NCI-H1048 (cell line): ENCODE measurements at places on chromosomes 7 and 10.

DNA sequence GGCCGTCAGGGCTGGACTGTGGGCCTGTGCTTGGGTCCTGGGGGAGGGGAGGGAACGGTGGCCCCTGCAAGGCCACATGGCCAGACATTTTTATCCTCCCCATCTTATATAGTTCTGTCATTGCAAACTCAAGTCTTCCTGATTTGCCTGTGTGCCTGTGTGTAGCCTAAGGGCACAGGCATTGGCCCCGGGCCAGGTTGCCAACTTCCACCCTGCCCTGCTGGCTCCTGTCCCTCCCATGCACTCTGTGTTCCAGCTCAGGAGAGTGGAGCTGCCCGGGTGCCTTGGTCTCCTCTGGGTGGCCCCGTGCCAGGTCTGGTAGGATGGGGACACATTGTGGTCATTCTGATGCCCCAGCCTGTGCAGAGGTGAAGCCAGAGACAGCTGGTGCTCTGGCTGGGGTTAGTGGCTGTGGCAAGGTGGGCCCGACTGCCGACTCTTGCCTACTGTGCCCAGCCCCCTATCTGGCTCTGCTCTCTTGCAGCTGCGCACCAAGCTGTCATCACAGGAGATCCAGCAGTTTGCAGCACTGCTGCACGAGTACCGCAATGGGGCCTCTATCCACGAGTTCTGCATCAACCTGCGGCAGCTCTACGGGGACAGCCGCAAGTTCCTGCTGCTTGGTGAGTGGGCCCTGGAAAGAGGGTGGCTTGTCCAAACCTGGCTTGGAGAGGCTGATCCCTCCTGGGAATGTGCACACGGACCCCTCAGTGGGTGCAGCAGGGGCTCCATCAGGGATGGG is 14.8 kb downstream of the NACAD start:
- no peak for DNase-seq

- DNase-seq: no peak
Measured at GRCh38 chr7:129122751-129123509, 21.6 kb upstream of the TSPAN33 start.

GRCh38 chr10:125547010-125547650 is 135.8 kb downstream of the TEX36 start:
- no peak for DNase-seq

DNA sequence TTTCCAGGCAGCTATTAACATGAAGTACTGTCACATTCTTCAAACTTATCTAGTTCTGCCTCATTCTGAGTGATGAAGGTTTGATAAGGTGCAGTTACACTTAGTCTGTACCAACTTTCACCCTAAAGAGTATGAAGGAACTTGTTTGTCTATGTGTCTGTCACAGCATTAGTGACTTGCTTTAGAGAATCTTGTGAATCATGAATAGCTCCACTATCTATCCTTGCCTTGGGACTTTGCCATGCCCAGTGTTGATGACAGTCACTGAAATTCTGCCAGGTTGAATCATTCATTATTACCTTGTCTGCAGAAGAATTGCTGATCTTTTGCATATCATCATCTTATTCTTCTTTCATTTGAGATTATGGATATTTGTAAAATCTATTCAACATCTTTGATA is 50.9 kb upstream of the A1CF start:
- no peak for DNase-seq

DNA sequence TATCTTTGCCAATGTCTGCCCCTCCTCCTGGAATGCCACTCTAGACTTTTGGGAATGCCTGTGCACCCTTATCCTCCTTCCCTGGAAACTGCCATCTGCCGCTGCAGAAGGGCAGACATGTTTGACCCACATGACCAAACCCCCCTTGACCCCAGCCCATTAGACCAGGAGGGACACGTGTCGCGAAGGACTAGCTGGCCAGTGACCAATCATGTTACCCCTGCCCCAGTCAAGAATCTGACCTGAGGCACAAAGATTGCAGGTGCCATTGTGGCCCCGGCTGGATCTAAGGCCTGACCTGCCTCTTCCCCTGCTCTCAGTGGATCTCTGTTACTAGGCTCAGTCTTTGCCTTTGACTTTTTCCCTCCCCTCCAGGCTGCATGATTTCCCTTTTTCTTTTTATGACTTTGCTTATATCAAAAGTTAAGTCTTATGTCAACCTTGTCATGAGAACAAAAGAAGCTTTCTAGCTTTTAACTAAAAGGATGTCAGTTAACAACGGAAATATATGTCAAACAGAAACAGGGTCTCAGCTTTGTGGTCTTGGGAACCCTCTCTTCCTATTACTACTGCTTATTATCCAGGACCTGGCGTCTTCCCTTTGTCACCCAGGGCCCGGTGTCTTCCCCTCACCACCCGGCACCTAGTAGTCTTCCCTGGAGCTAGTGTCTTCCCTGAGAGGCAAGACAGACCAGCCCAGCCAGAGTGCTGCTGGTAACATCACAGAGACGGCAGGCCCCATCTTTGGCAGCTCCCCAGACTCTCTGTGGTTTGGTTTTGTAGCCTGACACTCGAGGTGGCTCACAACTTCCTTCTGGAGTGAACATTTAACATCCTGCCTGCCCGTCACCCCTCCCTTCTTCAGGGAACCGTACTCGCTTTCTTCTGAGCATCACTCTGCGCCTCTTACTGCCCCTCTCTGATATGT is 24.4 kb upstream of the PPIF start:
- no peak for DNase-seq

DNA sequence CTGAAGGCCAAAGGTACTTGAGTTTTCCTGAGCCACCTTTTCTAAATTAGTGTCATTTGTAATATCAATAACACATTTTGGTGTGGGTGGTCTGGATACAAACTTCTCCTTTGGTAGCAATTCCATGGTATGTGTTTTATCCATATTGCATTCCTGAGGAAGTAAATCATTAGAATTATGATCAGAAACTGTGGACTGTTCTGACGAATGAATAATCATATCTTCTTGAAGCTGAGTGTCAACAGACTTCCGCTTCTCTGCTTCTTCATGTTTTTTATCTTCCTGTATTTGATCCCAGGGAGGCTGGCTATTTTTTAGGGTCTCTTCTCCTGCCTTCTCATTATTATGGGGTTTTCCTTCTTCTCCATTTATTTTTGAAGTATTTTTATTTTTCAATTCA is 81.4 kb downstream of the NRBF2 start:
- DNase-seq: no peak

DNA sequence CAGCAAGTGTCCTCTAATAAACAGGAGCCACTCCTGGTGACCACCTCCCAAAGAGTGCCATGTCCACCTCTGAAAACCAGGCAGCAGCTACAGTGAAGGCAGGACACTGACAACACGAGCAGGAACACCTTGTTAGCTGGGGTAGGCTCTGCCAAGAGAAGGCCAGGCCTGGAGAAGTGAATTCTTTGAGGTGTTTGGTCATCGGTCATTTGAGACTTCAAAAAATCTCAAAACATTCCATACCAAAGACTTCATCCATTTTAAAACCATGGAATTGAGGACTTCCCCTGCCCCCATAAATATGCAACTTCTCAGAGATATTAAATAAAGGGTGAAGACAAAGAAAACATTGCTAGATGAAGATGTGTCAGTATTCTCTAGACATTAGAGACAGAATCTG is 28.4 kb upstream of the OPALIN start:
- DNase-seq: no peak

DNA sequence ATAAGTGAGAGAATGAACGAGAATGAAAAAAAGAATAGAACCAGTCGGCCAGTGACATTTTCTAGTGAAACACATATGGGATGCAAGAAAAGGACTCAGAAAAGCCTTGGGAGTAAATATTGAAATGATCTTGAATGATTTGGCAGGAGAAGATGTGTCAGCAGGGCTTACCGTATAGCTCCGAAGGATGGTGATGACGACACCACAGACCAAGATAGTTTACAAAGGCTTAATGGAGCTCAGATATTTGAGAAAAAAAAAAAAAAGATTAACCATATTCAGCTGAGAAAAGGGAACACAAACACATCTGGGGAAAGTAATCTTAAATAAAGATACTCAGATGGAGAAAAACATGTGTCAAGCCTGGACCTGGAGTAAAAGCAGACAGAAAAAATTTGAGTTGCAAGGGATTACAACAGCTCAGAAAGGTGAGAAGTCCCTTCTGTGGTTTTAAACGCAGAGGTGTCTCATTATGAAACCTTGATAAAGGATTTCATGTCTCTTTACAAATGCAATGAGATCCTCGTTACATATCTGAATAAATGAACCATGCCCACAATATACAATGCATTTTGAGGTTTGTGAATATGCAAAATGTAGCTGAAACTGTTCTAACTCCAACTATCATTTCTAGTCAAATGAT is 36.0 kb downstream of the DNAJB9 start:
- no peak for DNase-seq

DNA sequence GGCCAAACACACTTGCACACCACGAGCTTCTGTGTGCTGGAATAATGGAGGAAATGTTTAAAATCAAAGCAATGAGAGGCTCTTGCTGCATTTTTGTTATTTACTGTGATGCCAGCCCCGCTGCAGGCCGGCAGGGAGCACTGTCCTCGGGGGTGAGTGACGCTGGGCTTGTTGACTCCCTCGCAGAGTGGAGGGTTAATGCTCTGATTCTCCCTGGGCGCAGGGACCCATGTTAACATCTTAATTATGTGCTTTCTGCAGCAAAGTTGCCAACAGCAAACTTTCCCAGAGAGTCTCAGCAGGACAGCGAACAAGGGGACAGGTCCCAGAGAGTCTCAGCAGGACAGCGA is 22.9 kb downstream of the SCART1 start:
- no peak for DNase-seq

DNA sequence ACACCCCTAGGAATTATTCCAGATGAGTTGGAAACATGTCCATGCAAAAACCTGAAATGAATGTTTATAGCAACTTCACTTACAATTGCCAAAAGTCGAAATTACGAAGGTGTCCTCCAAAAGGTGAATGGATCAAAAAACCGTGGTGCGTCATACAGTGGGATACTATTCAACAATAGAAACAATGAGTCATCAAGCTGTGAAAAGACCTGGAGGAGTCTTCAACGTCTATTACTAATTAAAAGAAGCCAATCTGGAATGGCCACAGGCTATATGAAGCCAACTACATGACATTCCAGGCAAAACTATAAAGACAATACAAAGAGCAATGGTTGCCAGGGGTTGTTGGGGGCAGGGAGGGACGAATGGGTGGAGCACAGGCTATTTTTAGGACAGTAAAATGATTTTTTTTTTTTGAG is 12.6 kb upstream of the PPP2R2D start:
- no peak for DNase-seq

- no peak for DNase-seq
Measured at GRCh38 chr10:82969405-82969804, 1094.4 kb downstream of the NRG3 start.

GRCh38 chr7:607938-608337 is 88.3 kb upstream of the PDGFA start:
- DNase-seq: no peak

GRCh38 chr7:157427811-157428553 is 91.2 kb downstream of the DNAJB6 start:
- no peak for DNase-seq

DNA sequence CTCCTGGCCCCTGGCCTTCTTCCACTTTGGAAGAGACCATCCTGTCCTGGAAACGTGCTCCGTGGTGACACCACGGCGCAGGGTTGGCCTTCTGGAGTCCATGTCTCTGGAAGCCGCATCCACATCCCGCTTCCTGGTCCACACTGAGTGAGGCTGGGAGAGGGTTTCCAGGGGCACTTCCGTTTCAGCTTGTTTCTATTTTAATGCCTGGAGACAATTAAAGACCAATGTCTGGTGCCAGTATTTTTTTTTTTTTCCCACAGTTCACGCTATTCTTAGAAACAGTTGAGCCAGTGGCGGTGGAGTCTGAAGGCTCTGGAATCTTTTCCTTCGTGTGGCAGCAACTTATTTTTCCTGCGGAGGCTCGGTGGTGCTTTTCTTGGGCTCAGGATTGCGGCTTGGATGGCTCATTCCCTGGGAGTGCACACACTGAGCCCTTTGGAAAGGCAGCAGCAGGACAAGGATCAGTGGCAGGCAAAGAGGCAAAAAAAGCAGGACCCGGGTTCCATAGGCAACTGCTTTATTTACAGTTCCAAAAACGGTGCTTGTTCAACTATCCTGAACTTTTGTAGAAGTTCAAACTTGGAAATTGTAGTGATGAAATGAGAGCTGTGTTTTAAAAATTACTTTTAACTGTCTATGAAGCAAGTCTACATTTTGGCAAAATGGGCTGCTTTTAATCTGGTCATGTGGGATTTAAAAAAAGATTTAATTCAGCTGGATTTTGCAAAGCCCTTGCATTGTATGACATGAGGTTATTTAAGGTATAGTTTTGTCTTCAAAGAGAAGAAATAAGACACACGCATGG is 202.8 kb downstream of the BAMBI start:
- no peak for DNase-seq

DNA sequence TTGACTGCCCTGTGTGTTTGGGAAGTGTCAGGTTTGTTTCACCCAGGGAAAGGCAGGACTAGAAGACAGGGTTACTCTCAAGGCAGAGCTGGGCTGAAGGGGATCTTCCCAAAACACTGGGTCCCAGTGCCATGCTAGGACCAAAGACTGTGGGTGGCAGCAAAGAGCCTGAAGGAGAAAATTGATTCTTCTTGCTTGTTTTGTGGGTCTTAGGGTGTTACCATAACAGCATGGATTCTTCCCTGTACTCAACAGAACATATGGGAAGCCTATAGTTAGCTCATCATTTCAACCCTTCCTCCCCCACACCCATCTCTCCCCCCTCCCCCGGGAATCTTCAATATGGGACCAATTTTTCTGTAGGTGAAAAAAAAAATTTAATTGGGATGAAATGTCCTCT is 42.3 kb downstream of the TEX36 start:
- DNase-seq: no peak

DNA sequence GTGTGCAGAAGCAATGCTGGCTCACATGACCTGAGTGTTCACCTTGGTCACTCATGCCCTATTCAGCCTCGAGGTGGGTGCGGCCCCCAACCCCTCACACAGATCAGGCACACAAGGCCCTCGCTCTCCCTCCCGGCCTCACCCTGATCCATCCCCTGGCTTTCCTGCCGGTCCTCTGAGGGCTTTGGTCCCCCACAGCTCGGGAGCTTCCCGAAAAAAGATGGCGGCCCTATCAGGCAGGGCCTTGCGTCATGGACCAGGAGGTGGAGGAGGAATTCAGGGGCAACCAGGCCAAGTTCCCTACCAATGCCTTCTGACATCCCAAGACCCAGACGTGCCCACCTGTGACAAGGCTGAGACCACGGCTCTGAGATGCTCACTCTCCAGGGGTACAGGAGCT is 43.7 kb upstream of the DNAAF5 start:
- no peak for DNase-seq

- DNase-seq: no peak
Measured at GRCh38 chr10:96376483-96376882, 17.7 kb upstream of the OPALIN start.

DNA sequence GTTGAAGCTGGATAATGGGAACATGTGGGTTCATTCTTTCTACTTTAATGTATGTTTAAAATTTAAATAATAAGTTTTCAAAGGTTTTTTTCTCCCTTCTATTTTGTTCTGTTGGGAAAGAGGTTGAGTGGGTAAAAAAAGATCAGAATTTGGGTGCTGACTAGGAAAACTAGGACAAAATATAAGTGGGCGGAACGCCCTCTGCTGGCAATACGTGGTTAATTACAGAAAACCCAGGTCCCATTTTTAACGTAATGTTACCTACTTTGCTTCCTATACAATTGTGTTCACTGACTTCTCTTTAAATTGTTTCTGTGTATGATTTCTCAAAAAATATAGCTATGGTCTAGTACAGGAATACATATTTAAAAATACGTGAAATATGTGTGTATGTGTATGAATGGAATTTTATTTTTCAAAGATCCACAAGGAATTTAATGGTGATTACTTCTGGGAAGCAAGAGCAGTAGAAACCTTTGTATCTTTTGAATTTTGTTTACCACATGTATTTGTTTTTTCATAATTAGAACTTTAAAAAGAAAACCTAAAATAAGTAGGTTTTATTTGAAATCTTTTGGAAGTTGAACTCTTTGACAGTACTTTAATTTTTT is 8.7 kb downstream of the ECD start:
- no peak for DNase-seq
